GM23248 (cell line): ENCODE measurements at places on chromosomes 7 and 10. TPM values are rescaled to one million over a fixed set of nuclear protein-coding genes. Genes with fewer than 3 reads are reported as not detected.

DNA sequence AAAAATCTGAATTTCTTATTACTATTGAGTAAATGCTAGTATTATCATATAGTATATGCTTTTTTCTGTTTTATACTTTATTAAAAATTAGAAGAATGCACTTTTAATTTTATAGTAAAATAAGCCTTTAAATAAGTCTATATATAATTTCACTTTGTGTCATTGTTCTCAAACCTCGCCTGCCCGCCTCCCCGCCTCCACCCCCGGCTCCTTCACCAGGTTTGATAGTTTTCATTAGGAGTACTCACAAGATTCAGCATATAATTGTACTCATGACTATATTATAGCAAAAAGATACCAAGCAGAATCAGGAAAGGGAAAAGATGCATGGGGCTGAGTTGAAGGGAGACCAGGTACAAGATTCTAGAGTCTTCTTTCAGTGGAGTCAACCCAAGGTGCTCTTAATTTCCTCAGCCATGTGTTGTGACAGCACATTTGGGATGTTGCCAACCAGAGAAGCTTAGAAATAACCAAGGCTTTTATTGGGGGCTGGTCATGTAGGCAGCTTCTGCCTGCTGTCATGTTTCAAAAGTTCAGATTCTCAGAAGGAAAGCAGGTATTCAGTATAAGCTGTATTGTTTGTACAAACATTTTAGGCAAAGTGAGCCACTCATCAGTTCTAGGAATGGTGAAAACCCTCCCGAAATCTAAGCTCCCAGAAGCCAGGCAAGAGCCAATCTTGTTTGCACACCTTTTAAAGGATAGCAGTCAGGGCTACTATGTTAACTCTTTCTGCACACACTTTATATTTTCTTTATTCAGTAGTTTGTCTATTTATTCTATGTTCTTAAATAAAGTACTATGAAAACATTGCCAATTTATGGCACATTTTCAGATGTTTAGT lies 12.3 kb downstream of the NHLRC2 start:
- no peak for DNase-seq

GRCh38 chr7:77504951-77505350 lies 32.1 kb upstream of the PTPN12 start:
- no peak for DNase-seq

- no peak for DNase-seq
These were observed 63.8 kb downstream of the TASOR2 start for GRCh38 chr10:5748394-5748803.

SPAG6 gene
- not detected in 2 replicates for polyA plus RNA-seq

IFIT3 gene
- polyA plus RNA-seq = 10.4 and 10.6 TPM in 2 replicates

GRCh38 chr7:55501611-55502010 lies 70.7 kb downstream of the VOPP1 start:
- DNase-seq = no peak

LAMB4 gene
- polyA plus RNA-seq = 0.08 and 0.16 TPM in 2 replicates

YKT6 gene
- 108 and 113 TPM in 2 replicates for polyA plus RNA-seq

- DNase-seq = no peak
These were observed 1.2 kb downstream of the DMBT1 start for GRCh38 chr10:122561792-122562191.

DNA sequence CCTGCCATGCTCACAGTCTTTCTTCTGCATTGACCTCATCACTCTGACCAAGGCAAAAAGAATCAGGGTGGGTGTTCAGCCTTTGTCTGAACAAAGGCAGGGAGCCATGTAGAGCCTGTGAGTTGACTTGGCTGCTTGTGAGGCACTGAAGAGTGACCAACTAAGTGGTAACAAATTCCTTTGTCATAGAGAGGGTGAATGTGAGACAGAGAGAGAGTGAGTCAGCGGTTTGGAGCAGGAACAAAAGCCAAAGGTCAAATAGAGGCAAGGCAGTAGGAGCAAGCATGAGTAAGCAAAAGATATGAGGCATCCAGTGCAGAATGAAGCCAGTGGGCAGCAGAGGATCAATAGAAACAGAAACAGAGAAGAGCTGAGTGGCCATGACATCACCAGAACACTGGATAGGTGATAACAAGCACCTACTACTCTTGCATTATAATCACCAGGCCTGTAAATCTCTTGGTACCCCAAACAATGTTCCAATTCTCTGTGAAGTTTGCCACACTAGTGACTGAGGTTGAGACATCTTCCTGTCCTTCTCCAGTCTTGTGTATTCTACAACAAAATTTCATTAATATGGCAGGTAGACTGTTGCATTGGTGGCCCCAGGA lies 116.2 kb upstream of the LAMB4 start:
- peak; percentile 99 for DNase-seq

GRCh38 chr10:78736926-78737630 lies 331.7 kb upstream of the ZMIZ1 start:
- no peak for DNase-seq

FAM25G gene
- 1.1 and 1.4 TPM in 2 replicates for polyA plus RNA-seq

DNA sequence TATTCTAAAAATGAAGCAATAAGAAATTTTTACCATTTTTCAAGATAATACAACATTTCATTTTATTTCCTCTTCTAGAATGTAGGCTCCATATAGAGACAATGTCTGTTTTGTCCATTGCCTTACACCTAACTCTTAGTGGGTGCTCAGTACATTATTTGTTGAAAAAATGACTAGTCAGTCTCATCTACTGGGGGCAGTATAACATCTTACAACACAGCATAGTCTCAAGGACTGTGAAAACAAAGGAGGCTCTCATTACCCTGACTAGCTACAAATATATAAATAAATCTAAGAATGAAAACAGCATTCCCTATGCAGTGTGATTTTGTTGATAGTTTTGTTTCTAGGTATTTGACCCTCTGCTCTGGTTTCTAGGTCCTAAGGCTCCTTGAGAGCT lies 11.6 kb downstream of the CRPPA start:
- no peak for DNase-seq

GRCh38 chr10:18290651-18291313 lies 150.6 kb downstream of the CACNB2 start:
- no peak for DNase-seq

DNA sequence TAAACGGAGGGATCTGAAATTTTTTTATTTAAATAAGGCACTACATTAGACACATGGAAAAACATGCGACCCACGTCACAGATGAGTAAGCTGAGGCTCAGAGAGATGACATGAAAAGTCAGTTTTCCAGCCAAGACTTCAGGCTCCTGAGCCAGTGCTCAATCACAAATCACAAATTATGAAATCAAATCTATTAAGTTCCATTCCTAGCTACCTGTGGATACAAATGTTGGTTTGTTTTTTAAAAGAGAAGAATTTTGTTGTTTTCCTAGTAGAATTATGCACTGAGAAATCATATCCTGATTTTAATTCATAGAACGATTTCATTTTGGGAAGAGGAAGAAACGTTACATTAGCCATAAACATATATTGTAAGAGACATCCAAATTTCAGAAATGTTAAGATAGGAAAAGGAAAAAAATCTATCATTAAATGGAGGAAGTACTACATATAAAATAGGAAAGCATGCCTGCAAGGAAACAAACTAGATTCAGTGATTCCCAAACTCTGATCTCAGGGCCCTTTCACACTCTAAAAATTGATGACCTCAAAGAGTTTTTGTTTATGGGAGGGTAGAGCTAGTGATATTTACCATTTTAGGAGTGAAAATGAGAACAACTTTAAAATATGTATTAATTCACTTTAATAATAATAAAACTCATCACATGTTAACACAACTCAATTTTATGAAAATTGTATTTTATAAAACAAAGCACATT lies 340.4 kb downstream of the PARD3 start:
- DNase-seq = no peak
